ENCODE measurements at places on chromosomes 16 and 17.

DNA sequence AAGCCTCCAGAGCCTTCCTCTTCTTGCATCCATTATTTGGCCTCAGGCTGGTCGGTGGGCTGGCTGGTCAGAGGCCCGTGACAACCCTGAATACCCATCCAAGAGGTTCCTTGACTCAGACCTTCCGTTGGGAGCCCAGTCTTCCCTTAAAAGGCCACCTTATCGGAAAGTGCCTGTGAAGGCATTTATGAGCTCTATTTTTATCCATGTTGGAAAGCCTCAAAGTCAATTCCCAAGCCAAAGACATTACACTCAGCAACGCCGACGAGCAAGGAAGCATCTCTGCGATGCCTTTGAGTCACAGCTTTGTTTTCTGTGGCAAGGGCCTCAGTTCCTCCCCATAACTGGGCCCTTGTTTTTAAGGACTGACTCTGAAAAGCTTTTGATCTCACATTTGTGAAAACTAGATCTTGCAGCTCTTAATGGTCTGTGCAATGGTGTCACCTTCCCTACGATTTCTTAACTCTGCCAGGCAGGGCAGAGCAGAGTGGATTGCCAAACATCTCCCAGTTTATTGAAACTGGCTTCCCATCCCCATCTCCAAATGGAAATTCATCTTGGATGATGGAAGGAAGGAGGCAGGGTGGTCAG, 13.3 kb upstream of the SPOP start:
- DNase-seq, result no peak

- DNase-seq, result no peak
Measured at GRCh38 chr16:53809088-53809932, 105.4 kb downstream of the FTO start.

DNA sequence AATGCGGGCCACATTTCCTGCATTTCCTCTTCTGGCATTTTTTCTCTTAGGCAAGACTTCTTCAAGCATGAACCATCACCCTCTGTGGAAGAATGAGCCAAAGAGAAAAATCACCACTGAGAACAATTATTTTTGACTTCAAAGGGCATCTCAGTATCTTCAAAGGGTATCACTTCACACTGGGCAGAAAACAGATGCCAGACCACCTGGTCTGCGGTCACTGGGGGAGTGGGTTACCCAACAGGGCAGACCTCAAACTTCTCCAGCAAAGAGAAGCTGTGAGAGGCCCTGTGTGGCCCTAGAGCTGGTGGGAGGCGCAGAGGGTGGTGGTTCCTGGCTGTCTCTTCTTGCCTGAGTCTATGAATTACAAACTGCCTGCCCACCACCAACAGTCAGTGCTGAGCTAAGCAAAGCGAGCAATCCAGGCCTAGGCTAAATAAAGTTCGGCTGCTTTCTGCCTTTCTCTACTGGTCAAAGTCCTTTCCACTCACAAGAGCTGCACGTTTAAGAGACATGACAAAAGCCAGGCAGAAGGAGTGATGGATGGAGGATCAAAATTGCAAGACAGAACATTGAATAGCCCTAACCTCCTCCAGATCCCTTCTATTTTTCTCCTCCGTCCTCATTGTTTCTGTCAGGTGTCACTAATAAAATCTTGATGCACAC, 602.7 kb upstream of the CDH5 start:
- no peak for DNase-seq

- DNase-seq, result no peak
Measured at GRCh38 chr17:4109449-4109848, 33.4 kb downstream of the ZZEF1 start.

GRCh38 chr17:3972281-3972731, 8.1 kb upstream of the ATP2A3 start:
- DNase-seq, result no peak

GRCh38 chr16:86436466-86437185, 73.7 kb upstream of the FOXF1 start:
- no peak for DNase-seq

DNA sequence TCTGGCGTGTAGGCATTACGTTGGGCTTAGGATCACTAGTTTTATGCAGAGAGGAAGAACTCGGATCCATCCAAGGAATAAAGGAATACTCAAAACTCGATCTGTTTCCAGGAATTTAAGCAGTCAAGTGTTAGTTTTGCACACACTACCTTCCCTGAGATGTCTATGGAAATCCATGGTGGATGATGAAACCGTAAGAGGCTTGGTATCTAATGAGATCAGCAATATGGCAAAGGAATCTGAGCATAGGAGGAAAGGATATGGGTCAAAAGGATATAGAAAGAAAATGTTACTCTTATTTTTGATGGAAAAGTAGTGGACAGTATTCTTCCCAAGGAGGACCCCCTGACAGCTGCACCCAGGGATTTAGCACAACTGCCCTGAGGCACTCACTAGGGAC, 59.6 kb downstream of the SMG6 start:
- no peak for DNase-seq

- no peak for DNase-seq
Measured at GRCh38 chr17:61124562-61124961, 275.1 kb upstream of the TBX2 start.

DNA sequence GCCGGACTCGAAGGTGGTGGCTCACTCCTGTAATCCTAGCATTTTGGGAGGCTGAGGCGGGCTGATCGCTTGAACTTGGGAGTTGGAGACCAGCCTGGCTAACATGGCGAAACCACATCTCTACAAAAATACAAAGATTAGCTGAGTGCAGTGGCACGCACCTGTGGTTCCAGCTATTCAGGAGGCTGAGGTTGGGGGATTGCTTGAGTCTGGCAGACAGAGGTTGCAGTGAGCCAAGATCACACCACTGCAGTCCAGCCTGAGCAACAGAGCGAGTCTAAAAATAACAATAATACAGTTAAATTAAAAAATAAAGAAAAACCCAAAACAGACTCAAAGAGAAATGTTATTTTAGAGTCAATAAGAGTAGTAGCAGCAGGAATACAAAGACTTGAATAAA, 29.7 kb upstream of the ABCA5 start:
- no peak for DNase-seq

DNA sequence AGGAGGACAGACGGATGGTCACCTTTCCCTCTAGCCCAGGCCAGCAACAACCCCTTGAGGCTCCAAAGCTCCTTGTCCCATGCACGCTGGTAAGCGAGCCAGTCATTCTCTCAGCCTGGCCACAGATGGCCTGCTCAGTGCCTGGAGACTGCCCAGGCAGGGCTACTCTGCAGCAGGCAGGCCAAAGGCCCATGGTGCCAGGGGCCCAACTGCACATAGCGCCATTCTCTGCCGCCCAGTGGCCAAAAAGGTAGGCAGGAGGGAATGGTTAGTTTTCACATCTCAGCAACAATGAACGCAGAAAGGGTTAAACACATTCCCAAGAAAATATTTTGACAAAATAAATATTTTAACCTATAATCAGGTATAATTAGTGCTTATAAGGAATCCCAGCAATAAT, 7.7 kb upstream of the SREBF1 start:
- DNase-seq, result no peak

DNA sequence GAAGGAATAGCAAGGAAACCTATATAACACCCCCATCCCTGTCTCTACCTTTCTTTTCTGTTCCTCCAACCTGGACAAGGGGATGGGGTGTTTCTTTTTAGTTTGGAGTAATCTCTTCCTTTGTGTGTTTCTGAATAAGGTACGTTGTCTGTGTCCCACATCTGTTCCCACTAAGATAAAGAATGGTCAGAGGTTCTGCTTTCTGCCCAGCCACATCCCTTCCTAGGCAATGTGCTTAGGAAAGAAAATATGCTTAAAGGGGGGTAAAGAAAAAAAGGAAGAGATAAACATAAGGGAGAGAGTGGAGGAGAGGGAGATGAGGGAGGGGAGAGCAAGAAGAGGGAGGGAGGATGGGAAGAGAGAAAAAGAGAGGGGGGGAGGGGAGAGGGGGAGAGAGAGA, 35.1 kb downstream of the SLC6A2 start:
- DNase-seq, result no peak

DNA sequence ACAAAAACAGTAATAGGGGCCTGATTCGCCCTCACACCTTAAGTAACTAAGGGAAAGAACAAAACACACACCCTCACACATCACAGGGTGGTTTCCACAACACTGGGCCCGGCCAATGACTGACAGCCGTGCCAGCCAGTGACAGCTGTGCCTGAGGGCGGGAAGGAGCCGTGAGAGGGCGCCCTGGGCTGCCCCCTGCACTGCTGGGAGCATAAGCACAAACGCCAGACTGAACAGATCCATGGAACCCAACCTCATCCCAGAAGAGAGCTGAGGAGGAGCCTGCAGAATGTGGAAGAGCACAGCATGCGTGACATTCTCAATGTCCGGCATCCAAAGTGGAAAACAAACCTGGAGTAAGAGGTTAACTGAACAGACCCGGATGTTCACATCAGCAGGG, 16.0 kb downstream of the CSNK1D start:
- peak; percentile 24 for DNase-seq

DNA sequence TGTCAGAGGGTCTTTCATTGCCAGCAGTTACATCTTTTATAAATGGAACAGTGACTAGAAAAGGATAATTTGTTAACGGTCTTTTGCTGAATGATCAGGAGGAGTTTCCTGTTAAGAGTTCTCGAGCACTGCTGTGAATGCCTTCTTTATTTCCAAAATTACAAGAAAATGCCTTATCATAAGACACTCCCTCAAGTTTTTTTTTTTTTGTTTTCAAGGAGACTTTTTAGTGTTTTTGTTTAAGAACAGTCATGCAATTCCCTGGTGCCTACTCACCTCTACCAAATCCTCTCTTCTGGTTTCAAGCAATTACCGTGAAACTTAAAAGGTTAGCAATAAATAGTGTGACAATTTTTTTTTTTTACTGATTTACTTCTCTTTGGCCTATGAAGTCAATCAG, 19.0 kb upstream of the VWA3A start:
- DNase-seq, result no peak

DNA sequence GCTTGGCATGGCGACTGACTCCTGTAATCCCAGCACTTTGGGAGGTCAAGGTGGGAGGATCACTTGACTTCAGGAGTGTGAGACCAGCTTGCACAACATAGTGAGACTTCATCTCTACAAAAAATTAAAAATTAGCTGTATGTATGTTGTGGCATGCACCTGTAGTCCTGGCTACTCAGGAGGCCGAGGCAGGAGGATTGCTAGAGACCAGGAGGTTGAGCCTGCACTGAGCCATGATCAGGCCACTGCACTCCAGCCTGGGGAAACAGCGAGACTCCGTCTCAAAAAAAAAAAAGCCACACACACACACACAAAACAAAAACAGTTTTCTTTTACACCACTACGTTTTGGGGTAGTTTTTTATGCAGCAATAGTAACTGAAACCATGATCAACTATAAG, 89.0 kb upstream of the DHX40 start:
- DNase-seq, result no peak

- no peak for DNase-seq
Measured at GRCh38 chr16:82738699-82739098, 111.9 kb downstream of the CDH13 start.

- no peak for DNase-seq
Measured at GRCh38 chr17:27904534-27905446, 11.6 kb upstream of the LYRM9 start.

DNA sequence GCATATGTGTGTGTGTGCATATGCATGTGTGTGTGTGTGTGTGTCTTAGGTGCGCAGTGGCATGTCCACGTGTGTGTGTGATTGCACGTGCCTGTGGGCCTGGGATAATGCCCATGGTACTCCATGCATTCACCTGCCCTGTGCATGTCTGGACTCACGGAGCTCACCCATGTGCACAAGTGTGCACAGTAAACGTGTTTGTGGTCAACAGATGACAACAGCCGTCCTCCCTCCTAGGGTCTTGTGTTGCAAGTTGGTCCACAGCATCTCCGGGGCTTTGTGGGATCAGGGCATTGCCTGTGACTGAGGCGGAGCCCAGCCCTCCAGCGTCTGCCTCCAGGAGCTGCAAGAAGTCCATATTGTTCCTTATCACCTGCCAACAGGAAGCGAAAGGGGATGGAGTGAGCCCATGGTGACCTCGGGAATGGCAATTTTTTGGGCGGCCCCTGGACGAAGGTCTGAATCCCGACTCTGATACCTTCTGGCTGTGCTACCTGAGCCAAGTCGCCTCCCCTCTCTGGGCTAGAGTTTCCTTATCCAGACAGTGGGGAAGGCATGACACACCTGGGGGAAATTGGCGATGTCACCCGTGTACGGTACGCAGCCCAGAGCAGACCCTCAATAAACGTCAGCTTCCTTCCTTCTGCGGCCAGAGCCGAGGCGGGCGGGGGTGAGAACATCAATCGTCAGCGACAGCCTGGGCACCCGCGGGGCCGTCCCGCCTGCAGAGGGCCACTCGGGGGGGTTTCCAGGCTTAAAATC, 47.6 kb downstream of the IL21R start:
- peak; percentile 82 for DNase-seq

- DNase-seq, result no peak
Measured at GRCh38 chr16:86917471-86918365, 339.4 kb downstream of the FOXL1 start.

DNA sequence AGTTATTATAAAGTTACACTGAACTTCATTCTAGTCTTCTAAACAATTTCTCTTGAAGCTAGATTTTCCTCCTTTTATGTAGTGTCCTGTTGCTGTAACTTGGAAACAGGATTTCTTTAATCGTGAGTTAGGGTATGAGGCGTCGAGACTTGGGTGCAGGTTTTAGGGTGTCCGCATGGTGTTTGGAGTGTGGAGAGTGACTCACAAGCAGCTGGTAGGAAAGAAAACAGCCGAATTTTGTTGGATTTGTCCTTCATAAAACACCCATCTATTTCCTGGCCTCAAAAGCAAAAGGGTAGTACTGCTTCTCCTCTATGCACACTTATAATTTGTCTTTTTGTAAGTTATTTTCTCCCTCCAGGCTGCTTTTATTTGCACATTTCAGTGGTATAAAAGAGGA, 1.6 kb downstream of the RPTOR start:
- DNase-seq, result no peak

DNA sequence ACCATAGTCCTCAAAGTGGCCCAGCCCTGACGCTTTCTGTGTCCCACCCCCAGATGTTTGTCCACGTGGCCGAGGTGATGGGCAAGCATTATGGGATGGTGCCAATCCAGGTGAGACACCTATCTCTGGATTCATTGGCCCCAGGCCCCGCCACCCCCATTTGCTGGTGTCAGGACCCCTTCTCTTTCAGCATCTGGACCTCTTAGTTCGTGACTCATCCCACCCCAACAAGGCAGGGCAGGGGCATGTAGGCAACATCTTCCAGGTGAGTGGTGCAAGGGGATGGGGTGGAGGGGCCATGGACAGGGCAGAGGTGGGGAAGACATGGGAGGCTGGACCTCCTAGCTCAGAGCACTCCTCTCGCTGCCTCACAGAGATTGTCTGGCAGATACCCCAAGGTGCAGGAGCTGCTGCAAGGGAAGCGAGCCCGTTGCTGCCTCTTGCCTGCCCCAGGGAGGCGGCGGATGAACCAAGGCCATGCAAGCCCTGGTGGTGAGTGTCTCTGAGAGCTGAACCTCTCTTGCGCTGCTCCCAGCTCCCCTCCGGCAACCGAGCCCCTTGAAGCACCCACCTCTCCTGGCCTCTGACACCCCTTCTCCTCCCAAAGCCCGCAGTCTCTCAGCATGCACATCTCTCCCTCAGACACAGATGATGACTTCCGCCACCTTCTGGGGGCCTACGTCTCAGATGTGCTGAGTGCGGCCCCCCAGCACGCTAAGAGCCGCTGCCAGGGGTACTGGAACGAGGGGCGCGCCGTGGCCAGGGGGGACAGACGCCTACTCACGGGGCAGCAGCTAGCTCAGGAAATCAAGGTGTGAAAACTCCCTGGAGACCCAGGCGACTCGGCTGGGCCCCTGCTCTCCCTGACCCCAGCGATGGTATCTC, 3.6 kb downstream of the RNF112 start:
- no peak for DNase-seq
